ENCODE measurements at places on chromosomes 12 and 14. TPM values are rescaled to one million over a fixed set of nuclear protein-coding genes. Genes with fewer than 3 reads are reported as not detected.

Gene INSM2
- total RNA-seq, result 0.05 TPM

- no peaks in the 10 kb centered on the region for H3K36me3 ChIP-seq
- no peak for DNase-seq
- H3K4me1 ChIP-seq, result no peaks in the 10 kb centered on the region
- no peaks in the 10 kb centered on the region for H3K27me3 ChIP-seq
Observed at GRCh38 chr14:29630566-29631160, 297.0 kb downstream of the PRKD1 start.

DNA sequence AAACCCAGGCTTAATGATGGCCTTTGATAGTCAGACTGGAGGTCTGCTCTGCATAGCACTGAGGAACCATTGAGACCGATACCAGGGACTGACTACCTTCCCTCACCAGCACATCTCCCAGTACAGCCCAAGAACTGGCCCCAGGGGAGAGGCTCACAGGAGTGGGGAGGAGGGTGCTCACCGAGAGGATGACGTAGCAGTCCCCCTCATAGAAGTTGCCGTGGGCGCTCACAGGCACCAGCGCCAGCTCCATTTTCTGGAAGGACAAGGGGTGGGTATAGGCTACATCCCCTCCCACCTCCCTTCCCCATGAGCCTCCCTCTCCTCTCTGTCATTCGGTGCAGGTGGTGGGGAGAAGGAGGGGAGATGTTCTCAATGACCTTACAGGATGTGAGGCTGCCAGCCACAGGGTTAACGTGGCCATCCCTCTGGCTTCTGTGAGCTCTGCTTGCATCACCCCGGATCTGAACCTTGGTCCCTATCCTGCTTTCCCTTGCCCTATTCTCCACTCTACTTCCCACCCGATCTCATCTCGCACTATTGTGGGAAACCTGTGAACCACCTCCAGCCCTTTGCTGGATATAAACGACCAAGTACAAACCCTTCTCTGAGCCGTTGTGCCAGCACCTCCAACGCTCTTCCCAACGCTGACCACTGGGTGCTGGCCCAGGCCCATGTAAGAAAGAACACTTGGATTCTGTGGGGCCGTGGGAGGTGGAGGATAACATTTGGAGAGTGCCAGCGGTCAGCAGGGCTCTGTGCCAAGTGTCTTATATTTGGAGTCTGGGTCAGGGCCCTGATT lies 4.4 kb downstream of the AVIL start:
- no peak for DNase-seq
- peaks cover 18% of the 10 kb centered on the region for H3K36me3 ChIP-seq
- H3K4me1 ChIP-seq, result peaks cover 4% of the 10 kb centered on the region
- no peak overlapping the region for H3K4me3 ChIP-seq
- H3K27me3 ChIP-seq, result no peaks in the 10 kb centered on the region

DNA sequence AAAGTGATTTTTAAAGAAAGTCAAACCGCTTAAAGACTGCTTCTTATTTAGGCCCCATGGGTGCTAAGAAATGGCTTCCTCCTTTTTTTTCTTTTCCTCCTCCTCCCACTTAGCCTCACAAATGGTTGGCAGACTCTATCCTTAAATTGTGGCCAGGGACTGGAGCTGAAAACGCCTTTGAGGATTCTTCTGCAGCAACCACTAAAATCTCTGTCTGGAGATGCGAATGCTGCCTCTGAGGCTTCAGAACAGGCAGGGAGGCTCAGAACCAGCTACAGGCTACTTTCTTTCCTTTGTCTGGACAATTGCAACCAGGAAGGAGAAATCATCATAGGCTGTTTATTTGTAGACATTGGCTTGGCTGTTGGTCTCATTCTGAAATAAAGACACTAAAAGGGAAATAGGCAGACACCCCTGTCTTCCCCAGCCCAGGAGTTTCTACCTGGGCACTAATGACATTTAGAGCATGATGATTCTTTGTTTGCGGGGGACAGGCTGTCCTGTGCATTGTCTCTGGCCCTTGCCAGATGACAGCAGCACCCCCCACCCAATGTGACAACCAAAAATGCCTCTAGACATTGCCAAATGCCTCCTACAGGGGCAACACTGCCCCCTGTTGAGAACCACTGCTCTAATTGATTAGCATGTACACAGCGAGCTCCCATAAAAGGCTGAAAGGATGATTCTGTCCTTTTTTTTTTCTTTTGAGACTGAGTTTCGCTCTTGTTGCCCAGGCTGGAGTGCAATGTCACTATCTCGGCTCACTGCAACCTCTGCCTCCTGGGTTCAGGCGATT lies 50.3 kb downstream of the MAP1LC3B2 start:
- DNase-seq, result peak; percentile 67
- no peaks in the 10 kb centered on the region for H3K36me3 ChIP-seq
- H3K27me3 ChIP-seq, result no peaks in the 10 kb centered on the region
- H3K4me1 ChIP-seq, result peaks cover 2% of the 10 kb centered on the region
- H3K4me3 ChIP-seq, result no peak overlapping the region

Gene SYT1
- 1.5 TPM for total RNA-seq

DNA sequence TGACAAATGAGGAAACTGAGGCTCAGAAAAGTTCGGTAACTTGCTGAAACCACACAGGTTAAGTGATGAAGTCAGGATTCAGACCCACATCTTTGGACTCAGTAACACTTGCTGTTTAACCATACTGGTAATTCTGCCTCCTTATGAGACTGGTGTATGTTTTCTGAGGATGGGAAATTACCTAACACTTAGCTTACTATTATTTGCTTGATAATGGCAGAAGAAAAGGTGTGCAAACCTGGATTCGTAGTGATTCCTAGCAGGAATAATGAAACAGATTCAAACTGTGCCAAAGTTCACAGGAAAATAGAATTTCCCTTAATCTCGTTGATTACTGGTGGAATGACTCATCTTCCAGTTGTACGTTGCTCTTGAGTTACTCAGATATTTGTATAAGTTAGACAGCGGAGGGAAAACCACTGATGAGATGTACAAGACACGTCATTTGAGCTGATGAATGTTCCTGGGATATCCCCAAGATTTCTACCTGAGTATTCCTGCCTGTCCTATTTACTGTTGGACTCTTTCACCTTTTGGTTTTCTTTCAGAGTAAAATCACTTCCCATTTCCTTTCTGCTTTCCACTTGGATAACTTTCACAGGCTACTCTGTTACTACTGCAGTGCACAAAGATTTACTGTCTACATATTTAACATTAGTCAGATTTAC lies 37.5 kb downstream of the PRORP start:
- no peaks in the 10 kb centered on the region for H3K27me3 ChIP-seq
- H3K4me3 ChIP-seq, result no peak overlapping the region
- H3K27ac ChIP-seq, result peak overlapping the region; percentile 8
- peaks cover 2% of the 10 kb centered on the region for H3K4me1 ChIP-seq
- no peak for DNase-seq

DNA sequence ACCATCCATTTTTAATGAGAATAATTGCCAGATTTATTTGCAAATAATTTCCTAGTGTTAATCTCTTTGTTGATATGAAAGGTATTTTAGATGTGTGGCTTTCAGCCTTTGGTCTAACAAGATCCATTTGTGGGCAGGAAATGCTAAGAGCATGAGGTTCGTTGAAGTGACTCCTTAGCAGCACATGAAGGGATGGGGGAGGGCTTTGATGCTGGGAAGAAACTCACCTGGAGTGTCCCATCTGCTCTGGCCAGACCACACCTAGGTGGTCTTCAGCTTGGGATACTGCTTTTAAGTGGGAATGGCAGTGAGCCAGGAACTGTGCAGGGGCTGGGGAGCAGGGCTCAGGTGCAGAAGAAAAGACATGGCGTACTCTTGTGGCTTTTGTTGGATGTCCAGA lies 13.6 kb downstream of the SFSWAP start:
- no peak for DNase-seq
- H3K27ac ChIP-seq, result no peak overlapping the region
- H3K27me3 ChIP-seq, result no peaks in the 10 kb centered on the region
- H3K36me3 ChIP-seq, result peaks cover 68% of the 10 kb centered on the region

DNA sequence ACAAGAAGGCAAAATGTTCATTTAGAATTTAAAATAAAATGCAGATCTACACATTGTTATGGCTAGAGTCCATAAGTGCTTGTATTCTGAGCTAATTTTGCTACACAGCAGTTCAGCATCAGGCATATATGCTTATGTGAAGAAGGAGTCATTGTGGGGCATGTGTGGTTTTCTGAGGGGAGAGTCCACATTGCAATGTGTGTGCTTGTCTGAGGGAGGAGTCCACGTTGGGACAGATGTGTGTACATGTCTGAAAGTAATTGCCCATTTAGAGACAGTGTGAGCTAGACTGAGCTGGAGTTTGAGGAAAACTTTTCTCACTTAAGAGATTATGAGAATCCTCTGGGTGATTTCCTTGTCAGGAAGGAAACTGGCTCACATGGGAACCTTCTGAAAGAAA lies 767.9 kb downstream of the TMEM121 start:
- H3K27me3 ChIP-seq, result no peaks in the 10 kb centered on the region
- H3K27ac ChIP-seq, result no peak overlapping the region
- H3K4me1 ChIP-seq, result peaks cover 16% of the 10 kb centered on the region

DNA sequence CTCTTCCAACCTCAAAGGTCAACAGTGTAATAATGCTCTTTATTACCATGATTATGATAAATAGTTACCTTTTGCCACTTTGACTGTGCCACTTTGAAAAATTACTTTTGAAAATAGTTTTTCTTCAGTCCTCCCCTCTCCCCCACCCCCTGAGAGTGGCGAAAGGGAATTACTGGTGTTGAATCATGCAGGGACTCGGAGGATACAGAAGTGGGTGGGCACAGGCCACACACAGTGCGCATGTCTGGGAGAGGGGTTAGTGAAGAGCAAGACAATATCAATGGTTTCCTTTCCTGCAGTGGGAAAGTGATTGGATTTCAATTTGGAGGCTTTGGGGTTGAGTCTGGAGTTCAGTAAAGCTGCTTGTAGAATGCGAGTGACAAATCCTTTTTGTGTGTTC lies 170.9 kb downstream of the PTCSC3 start:
- H3K27me3 ChIP-seq, result no peaks in the 10 kb centered on the region
- no peak overlapping the region for H3K4me3 ChIP-seq
- no peak for DNase-seq
- H3K4me1 ChIP-seq, result no peaks in the 10 kb centered on the region
- no peaks in the 10 kb centered on the region for H3K36me3 ChIP-seq
- no peak overlapping the region for H3K27ac ChIP-seq

DNA sequence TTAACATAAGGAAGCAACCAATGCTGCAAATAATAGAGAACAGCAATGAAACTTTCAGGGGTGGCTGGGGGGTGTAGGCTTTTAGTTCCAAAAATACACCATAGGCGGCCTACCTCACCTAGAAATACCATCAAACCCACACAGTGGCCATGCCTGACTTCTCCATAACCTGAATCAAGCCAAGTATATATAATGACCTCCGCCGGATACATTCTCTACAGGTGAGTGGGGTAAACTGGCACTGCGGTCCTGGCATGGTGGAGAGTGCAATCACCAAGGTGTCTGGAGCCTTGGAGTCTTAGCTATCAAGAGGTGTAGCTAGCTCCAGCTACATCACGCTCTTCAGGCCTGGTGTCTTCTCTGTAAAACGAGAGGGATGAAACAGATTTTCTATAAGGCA lies 1.2 kb downstream of the ZBTB25 start:
- peak overlapping the region; percentile 99 for H3K27ac ChIP-seq
- H3K4me3 ChIP-seq, result peak overlapping the region; percentile 91
- H3K27me3 ChIP-seq, result no peaks in the 10 kb centered on the region
- H3K36me3 ChIP-seq, result peaks cover 8% of the 10 kb centered on the region

- no peak overlapping the region for H3K27ac ChIP-seq
- no peak for DNase-seq
- no peaks in the 10 kb centered on the region for H3K27me3 ChIP-seq
Observed at GRCh38 chr12:24118668-24119067, 169.2 kb upstream of the SOX5 start.

GRCh38 chr14:52033101-52033642 lies 35.7 kb downstream of the NID2 start:
- H3K27ac ChIP-seq, result no peak overlapping the region
- H3K4me1 ChIP-seq, result no peaks in the 10 kb centered on the region
- no peak for DNase-seq

GRCh38 chr12:21695986-21696385 lies 38.3 kb upstream of the LDHB start:
- no peak for DNase-seq
- H3K27me3 ChIP-seq, result no peaks in the 10 kb centered on the region
- peaks cover 2% of the 10 kb centered on the region for H3K4me1 ChIP-seq
- H3K4me3 ChIP-seq, result no peak overlapping the region

DNA sequence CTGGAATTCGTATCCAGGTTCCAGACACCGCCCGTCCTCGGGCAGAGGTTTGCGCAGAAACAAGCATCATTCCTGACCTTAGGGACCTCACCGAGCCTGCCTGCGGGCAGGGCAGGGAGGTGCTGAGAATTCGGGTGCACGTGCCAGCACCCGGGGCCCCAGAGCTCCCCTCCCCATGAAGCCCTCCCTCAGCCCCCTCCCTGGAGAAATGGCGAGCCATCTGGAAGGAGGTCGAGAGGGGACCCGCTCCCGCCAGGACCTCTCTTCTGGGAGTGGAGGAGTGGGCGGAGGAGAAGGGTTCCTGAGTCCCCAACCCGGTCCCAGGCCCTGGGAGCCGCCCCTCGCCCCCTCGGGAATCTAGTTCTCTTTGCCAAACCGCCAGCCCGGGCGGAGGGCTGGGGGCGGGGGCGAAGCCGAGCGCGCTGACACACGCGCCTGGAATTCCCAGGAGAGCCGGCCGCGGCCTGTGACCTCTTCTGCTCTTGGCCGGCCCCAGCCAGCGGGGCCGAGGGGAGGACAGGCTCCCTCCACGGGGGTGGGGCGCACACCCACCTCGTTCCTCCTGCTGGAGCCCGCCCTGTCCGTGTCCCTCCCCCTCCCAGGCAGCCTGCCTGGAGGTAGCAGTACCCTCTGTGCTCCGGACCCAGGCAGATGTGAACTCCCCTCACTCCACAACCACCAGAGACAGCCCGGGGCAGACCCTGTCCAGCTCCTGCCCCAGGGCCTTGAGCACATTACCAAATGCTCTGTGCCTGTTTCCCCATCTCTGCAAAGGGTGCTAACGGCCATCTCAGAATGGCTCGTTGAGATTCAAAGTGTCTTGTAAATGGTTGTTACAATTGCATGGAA lies 23.0 kb upstream of the GPR132 start:
- no peak overlapping the region for H3K27ac ChIP-seq
- no peak overlapping the region for H3K4me3 ChIP-seq
- DNase-seq, result no peak

DNA sequence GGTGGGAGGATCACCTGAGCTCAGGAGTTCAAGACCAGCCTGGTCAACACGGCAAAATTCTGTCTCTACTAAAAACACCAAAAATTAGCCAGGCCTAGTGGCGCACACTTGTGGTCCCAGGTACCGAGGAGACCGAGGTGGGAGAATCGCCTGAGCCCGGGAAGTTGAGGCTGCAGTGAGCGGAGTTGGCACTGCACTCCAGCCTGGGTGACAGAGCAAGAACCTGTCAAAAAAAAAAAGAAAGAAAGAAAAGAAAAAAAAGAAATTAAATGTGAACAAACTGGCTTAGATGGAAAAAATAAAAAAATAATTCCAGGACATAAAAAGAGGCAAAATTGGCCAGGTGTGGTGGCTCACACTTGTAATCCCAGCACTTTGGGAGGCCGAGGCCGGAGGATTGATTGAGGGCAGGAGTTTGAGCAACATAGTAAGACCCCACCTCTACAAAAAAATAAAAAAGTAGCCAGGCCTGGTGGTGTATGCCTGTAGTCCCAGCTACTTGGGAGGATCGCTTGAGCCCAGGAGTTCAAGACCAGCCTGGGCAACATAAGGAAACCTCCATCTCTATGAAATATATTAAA lies 3.5 kb downstream of the TMEM119 start:
- DNase-seq, result no peak
- no peak overlapping the region for H3K27ac ChIP-seq
- H3K36me3 ChIP-seq, result no peaks in the 10 kb centered on the region
- no peaks in the 10 kb centered on the region for H3K27me3 ChIP-seq

GRCh38 chr12:8886502-8887284 lies 27.6 kb upstream of the PHC1 start:
- DNase-seq, result no peak
- no peak overlapping the region for H3K4me3 ChIP-seq
- H3K27me3 ChIP-seq, result no peaks in the 10 kb centered on the region
- H3K36me3 ChIP-seq, result no peaks in the 10 kb centered on the region
- no peak overlapping the region for H3K27ac ChIP-seq
- H3K4me1 ChIP-seq, result no peaks in the 10 kb centered on the region

Measured in thymus (tissue), 14 donors.